ENCODE measurements at places on chromosomes 7 and 10. TPM values are rescaled to one million over a fixed set of nuclear protein-coding genes. Genes with fewer than 3 reads are reported as not detected.

The FFAR4 gene
- total RNA-seq, result not detected

The SOSTDC1 gene
- total RNA-seq, result 0.24 TPM

The NUTM2D gene
- total RNA-seq, result 4.9 TPM

The MMD2 gene
- not detected for total RNA-seq

The PODXL gene
- total RNA-seq, result 0.72 TPM

All from tracheal epithelial cell (primary cell).